ENCODE measurements at places on chromosomes 3 and 15.

GRCh38 chr15:31080591-31081014, 20.9 kb downstream of the TRPM1 start:
- peak; percentile 65 for DNase-seq

GRCh38 chr15:67838789-67839332, 984 bp downstream of the RNU6-1 start:
- DNase-seq, result no peak

DNA sequence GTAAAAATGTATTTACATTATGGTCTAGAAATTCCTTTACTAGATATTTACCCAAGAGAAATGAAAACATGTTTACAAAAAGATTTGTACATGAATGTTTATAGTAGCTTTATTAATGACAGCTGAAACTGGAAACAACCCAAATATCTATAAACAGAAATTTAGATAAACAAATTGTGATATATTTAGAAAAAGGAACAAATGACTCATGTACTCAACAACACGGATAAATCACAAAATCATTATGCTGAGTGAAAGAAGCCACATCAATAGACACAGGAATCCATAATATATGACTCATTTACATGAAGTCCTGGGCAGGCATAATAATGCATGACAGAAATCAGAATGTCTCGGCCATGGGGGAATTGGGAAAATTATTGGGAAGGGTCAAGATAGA, 1020.2 kb downstream of the SQOR start:
- no peak for DNase-seq

- DNase-seq, result no peak
Measured at GRCh38 chr3:188370081-188370830, 216.3 kb downstream of the LPP start.

- no peak for DNase-seq
Measured at GRCh38 chr3:122697952-122698620, 17.4 kb downstream of the PARP14 start.

GRCh38 chr15:100588638-100589242, 13.2 kb downstream of the LINS1 start:
- no peak for DNase-seq

GRCh38 chr3:183278479-183279088, 25.5 kb downstream of the B3GNT5 start:
- DNase-seq, result no peak

DNA sequence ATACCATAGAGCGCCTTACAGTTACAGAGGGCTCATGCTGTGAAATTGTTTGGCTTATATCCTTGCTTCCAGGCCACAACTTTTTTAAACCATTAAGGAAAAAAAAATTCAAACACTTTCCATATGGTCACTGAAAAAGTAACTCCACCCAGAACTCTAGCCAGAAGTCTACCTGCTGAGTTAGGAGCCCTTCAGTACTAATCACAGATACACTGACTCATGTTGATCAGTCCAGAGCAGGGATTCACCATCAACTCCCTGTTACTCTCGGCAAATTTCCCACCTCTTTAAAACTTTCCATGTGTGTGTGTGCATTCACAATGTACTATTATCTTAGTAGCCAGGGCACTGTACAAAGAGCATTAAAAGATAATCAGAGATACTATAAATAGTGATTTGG, 372.8 kb downstream of the MAGI1 start:
- no peak for DNase-seq

GRCh38 chr3:104901396-104901795, 465.3 kb upstream of the ALCAM start:
- DNase-seq, result no peak

- no peak for DNase-seq
Measured at GRCh38 chr15:26182441-26182840, 319.3 kb upstream of the ATP10A start.

GRCh38 chr15:101689901-101690300, 34.4 kb downstream of the TARS3 start:
- DNase-seq, result no peak

DNA sequence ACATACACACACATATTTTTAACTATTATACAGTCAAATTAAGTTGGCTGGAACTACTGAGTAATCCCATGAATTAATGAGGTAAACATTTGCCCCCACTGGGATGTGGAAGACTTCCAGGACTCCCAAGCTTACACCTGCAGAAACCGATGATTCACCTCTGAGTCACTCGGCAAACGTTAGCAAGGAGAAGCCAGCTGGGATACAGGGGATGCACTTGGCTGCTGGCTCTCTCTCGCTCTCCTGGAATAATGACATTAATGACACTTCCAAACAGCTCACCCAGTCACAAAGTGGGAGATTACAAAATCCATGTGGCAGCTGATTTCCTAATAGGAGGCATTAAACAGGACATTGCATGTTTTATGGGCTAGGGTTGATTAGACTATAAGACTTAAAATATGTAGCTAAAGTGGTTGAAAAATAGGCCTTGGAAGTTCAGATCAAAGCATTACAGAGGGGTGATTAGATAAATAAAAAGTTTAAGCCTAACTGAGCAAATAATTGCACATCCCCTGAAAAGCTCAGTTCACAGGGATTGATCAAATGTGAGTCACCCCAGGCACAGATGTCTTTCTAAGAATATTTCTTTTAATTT, 500.9 kb downstream of the SOX2 start:
- DNase-seq, result peak; percentile 86

All from retinal pigment epithelial cell (primary cell).